NCI-H524 (cell line): ENCODE measurements at places on chromosomes 12 and 14.
A peak's percentile ranks its signal among the peaks of the same experiment; 100 is the strongest.

DNA sequence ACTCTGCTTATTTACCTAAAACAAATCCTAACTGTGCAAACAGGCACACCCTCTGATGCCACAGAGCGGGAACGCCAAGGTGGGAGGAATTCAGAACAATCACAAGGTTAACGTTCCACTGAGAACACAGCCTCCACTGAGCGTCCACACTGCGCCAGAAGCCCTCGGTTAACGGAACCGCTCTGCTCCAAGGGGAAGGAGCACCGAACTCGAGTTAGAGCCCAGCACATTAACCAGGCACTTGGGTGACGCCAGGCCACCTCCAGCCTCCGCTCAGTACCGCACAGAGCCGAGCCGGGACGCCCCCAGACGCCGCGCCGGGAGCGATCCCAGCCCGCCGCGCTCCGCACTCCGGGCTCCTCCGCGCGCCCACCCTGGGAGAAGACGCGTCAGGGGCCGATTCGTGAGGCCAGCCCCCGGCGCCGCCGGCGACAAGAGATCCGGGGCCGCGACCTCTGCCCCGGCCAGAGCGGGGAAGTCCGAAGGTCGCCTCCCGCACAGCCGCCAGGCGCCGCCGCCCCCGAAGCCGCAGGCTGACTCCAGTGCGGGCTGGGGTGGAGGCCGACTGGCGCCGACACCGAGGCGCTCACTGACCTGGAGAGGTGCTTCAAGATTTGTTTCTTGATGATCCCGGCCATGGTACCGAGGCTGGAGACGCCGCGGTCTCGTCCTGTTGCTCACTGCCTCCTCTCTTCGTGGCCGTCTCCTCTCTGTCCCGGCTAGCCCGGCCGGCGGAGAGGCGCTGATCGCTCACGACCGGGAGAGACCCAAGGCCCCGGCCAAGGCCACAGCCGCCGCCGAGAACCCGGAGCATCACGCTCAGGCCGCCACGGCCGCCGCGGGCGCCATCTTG lies 450 bp downstream of the BLTP3B start:
- DNase-seq = peak; percentile 57

GRCh38 chr14:103318750-103319419 lies 15.2 kb upstream of the EIF5 start:
- no peak for DNase-seq

GRCh38 chr14:99224116-99224910 lies 47.7 kb downstream of the BCL11B start:
- no peak for DNase-seq

DNA sequence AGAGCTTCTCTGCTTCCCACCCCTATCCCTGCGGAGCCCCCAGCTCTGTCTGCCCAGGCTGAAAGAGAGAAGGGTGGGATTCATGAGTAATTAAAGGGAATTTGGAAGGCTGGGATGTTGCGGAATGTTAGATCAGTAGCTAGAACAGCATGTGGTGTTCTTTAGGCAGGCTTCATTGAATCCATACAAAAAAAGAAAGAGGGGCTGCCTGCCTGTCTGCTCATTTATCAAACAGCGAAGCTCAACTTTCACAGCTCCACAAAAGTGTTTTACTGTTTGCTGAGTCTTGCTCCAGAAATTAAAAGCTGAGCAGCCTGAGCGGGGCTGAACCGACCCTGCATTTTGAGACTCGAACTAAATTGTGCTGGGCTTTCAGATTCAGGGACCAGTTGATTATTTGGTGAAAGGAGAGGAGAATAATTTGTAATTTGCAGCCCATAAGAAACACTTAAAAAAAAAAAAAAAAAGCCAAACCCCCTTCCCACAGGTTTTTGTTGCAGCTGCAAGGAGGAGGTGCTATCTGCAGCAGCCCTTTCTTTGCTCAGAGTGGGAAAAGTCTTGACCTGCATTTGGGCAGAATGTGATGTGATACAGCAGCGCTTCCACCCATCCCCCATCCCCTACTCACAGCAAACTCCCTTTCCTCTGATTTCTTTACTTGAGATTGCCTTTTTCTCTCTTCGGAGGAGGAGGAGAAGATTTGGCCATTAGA lies 89.7 kb downstream of the RFX4 start:
- DNase-seq = no peak

GRCh38 chr12:124032265-124032886 lies 59.4 kb downstream of the ZNF664 start:
- DNase-seq = peak; percentile 63

GRCh38 chr14:86897704-86898513 lies 1095.1 kb downstream of the GALC start:
- DNase-seq = no peak

DNA sequence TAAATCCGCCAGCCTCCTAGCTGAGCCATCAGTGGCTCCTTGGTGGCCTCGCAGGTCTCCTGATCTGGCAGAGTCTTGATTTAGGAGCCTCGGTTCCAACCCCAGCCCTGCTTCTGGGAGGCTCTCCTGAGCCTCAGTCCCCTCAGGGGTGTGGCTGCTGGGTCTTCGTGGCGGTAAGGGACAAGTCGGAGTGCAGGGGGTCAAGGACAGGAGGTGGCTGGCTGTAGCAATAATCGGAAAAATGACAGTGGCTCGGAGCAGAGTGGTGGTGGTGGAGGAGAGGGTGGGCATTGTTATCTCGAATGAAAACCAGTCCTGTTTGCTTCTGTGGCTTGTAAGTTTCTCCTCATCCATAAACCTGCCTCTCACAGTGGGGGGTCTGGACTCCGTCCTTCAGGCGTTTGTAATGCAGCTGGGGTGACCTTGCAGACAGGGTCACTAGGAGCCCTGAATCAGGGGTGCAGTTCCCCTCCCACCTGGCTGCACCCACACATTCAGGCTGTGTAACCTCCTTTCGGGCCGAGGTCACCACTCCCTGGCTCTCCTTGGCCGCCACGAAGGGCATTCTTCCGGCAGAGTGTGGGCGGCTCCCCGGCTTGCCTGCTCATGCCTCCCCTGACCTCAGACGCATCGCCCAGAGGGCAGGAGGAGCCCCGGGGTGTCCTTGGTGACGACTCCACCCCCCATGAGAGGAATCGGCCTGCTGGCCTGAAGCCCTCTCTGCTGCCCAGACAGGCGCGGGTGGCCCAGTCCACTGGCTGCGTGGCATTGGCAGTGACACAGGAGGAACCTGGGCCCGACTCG lies 8.1 kb downstream of the BCL7A start:
- DNase-seq = no peak

- DNase-seq = no peak
Measured at GRCh38 chr12:32117316-32117715, 10.7 kb downstream of the BICD1 start.

- no peak for DNase-seq
Measured at GRCh38 chr12:30774599-30774998, 19.8 kb upstream of the CAPRIN2 start.

DNA sequence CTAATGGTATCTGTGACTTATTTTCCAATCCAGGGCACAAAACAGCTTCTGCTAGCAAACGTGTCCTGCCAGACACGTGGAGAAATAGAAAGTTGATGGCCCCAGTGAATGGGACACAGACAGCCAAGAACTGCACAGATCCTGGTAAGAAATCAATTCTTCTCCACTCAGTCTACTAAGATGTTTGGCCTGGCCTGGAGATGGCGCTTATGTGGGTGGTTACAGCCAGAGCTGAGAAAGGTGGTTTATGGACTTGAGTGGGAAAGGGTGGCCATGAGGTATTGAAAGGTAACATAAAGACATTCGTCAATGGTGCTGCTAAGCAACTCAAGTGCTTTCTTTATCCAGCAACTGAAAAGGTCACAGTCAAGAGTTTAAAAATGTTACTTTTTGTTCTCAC lies 2.9 kb downstream of the SLC24A4 start:
- DNase-seq = no peak

DNA sequence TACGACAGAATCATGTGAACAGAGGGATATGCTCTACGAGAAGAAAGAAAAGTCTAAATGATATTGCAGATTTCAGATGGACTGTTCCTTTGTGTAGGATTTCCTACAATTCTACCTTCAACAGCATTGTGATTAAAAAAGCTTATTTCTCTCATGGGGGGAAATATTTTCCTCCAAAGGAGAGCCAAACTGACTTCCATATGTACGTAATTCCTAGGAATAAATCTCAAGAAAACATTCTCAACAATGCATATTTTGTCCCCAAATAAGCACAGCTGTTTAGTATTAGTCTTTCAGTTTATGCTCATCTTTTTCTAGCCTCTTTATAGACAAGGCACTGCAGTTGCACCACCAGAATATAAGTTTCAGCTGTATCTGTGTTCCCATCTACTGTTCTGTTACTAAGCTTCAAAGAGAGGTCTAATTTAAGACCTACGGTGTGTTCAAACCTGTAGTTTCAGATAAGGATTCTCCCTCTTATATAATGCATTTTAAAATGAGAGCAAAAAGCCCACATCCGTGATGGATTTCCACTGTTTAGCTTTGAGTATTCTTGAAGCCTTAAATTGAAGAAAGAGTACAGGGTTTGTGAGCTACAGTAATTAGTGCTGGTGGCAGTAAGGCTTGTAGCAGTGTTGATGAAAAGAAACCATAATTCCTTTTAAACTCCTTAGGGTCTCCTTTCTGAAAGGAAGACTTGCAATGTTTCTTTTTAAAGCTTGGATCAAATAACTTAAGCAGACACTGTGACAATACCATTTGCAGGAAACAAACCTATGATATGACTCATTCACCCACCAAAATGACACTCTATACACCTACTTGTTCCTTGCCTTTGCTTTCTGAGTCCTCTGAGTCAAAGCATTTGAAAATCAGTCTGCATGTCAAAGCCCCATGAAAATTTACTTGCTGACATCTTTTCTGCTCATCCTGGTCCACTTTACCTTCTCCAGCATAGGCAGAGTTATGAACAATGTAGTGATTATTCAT lies 754.1 kb downstream of the NOVA1 start:
- DNase-seq = no peak

- DNase-seq = no peak
Measured at GRCh38 chr12:69383074-69383473, 23.5 kb downstream of the YEATS4 start.

DNA sequence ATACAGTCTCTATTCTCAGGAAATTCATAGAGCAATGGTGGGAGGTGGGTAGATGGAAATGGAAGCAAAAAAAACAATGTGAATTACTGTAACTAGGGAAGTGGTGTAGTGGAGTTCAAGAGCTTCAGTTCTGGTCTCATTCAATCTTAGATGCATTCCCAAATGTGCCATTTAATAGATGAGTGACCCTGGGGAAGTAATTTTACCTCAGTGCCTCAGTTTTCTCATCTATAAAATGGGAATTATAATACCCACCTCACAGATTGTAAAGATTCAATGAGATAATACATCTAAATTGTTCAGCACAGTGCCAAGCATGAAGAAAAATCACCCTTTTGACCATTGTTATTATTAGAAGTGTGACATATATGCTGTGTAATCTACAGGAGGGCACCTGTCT lies 173.1 kb downstream of the SLC38A4 start:
- no peak for DNase-seq

DNA sequence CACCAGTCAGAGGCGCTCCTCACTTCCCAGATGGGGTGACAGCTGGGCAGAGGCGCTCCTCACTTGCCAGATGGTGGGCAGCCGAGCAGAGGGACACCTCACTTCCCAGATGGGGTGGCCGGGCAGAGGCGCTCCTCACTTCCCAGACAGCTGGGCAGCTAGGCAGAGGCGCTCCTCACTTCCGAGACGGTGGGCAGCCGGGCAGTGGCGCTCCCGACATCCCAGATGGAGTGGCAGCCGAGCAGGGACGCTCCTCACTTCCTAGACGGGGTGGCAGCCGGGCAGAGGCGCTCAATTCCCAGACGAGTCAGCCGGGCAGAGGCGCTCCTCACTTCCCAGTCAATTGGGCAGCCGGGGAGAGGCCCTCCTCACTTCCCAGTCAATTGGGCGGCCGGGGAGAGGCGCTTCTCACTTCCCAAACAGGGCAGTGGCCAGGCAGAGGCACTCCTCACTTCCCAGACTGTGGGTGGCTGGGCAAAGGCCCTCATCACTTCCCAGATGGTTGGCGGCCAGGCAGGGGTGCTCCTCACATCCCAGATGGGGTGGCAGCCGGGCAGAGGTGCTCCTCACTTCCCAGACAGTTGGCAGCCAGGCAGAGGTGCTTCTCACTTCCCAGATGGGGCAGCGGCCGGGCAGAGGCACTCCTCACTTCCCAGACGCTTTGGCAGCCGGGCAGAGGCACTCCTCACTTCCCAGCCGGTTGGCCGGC lies 143.8 kb upstream of the ARID2 start:
- DNase-seq = no peak
